Activated T-cell treated with anti-CD3 and anti-CD28 coated beads for 4 hours (primary cell): ENCODE measurements at places on chromosomes 11 and 22.
A peak's percentile ranks its signal among the peaks of the same experiment; 100 is the strongest.

GRCh38 chr22:19086417-19086816, 35.8 kb downstream of the DGCR2 start:
- no peak for DNase-seq

GRCh38 chr22:44458044-44459020, 39.7 kb downstream of the RTL6 start:
- no peak for DNase-seq

- no peak for DNase-seq
Measured at GRCh38 chr11:7671347-7672215, 1.7 kb downstream of the CYB5R2 start.

GRCh38 chr11:66150140-66150539, 80.1 kb downstream of the PACS1 start:
- DNase-seq: no peak

GRCh38 chr11:65419460-65419771, 3.2 kb upstream of the NEAT1 start:
- DNase-seq: no peak

DNA sequence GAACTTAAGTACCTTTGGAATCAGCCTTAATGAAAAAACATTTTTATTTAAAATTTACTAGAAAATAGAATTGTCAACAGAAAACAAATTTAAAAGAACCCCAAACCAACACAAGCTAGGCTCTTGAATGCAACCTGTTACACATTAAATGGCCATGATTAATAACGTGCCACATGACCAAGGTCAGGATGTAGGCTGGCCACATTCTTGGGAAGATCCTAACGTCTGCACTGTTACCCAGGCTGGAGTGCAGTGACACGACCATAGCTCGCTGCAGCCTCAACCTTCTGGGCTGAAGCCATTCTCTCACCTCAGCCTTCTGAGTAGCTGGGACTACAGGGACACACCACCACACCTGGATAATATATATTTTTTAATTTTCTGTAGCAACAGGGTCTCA, 126.4 kb upstream of the APOA1 start:
- DNase-seq: no peak

DNA sequence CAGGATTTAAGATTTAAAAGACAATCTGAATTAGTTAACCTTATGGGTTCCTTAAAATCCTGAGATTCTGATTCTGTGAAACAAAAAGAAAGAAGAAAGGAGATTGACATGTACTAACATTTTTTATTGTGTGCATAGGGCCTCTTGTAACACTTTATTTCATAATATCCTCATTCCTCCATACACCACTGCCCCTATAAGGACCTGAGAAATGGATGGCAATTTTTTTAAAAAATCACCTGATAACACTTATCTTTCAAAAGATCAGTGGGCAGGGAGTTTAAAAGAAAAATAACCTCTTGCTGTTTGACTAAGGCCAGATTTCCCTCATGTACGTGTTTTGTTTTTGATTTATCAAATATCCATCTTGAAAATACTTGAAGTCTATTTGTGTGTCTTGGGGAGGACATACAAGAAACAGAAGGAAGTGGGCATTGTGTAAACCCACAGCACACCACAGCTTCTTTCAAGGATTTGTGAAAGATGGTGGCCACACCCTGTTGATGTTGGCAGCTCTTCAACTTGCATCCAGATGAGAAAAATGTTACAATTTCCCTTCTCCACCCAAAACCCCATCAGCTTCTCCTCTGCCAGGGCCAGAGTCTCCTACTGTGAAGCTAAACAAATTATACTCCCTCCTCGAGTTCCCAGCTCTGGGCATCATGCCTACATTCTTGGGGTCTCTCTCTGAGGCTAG, 35.0 kb upstream of the MPEG1 start:
- DNase-seq: no peak

DNA sequence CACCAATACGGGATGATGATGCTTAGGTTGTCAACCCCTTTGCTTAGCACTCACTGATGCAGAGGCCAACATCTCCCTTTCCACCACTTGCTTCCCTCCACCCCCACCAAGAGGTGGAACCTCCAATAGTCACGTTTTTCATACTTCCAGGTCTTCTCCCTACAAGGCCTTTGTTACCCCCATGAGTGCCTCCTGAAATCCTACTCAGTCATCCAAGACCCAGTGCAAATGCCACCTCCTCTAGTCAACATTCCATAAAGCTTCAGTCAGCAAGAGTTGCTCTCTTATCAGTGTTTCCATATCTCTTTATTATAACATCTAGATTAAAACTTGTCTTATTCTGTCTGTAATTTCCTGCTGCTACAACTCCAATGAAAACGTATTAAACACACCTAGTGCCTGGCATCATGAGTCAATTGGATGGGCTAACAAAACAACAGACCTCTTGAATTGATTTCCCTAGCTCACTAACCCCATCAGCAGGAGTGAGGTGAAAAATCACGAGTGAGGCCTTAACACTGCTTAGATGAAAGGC, 370.7 kb upstream of the CCDC90B start:
- no peak for DNase-seq

DNA sequence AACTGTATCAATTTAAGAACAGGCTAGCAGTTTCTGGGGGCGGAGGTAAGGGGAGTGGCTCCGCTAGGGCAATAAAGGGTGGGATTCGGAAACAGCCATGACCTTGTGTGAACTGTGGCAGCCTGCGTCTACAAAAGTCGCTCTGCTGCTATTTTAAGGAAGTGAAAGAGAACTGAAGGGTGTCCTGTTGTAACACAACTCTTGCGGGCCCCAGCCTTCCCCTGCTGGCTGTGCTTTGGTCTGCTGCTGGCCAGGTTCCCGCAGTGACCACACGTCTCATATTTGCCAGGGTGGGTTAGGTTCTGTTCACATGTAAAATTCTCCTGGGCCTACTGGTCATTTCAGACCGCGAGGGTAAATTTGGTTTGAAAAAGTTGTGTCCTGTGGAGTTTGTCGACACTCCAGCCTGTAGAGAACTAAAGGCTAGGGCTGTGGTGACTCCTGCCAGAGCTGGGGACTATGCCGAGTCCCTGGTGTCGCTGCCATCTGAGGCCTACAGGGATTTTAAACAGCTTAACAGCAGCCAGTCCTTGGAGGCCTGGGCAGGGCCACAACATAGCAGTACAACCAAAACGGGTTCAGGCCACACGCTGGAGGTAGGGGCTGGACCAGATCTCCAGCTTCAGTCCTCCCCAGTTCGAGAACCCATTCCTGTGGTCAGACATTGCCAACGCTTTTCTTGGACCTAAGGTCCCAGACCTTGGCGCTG, 1.1 kb upstream of the PPFIBP2 start:
- no peak for DNase-seq

- no peak for DNase-seq
Measured at GRCh38 chr11:126751242-126751641, 249.3 kb downstream of the KIRREL3 start.

DNA sequence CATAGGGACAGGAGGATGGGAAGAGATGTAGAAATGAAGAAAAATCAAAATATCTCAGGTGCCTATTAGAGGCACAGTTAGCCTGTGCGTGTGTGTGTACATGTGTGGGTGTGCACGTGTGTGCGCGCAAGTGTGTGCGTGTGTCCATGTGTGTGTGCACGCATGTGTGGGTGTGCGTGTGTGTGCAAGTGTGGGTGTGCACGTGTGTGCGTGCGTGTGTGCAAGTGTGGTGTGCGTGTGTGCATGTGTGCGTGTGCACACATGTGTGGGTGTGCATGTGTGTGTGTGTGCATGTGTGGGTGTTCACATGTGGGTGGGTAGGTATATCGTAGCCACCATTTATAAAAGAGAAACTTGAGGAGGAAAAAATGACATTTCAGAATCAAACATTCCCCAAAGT, 9.4 kb downstream of the CRYBB2 start:
- DNase-seq: no peak

DNA sequence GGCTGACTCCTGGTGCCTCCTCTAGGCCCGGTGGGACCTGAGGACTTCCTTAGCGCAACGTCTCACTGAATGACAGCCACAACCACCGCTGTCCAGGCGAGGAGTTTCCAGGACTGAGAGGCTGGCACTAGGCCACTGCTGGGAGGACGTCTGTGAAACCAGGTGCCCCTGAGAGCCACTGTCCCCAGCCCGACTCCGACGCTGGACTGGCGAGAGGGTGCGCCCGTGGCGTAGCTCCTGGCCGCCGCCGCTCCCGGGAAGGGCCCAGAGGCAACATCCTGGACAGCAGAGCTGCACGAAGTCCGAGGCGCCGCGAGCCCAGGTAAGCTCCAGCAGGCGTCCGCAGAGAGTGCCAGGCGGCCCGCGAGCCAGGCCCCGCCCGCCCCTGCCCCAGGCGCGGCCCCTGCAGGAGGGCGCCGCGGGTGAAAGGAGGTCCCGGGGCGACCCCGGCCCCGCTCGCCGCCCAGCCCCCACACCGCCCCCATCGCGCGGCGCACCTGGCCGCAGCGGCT, 525 bp downstream of the DGCR2 start:
- peak; percentile 9 for DNase-seq

GRCh38 chr22:45867118-45867905, 109.7 kb downstream of the WNT7B start:
- DNase-seq: no peak

DNA sequence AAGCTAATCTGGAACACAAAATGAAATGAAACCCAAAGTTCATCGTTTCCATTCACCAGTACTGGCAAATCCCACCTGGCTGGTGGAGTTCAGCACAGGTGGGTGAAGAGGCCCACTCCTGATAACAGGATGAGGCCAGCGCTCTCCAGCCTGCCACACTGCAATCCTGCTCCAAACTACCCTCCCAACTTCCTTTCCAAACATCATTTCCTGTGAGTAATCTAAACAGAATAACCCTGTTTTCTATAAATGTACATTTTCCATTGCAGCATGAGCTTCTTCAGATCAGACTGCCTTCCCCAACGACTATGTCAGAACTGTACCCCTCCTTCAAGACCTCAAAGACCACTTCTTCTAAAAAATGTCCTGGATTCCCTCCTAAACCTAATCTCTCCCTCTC, 15.9 kb upstream of the NFRKB start:
- DNase-seq: no peak

- no peak for DNase-seq
Measured at GRCh38 chr22:22407061-22407460, 101.5 kb downstream of the ZNF280B start.

GRCh38 chr11:64198511-64198910, 8.0 kb upstream of the FERMT3 start:
- DNase-seq: no peak

GRCh38 chr11:46402957-46403902, 11.7 kb upstream of the CHRM4 start:
- no peak for DNase-seq

- DNase-seq: no peak
Measured at GRCh38 chr22:39488563-39489083, 13.5 kb upstream of the MIEF1 start.

DNA sequence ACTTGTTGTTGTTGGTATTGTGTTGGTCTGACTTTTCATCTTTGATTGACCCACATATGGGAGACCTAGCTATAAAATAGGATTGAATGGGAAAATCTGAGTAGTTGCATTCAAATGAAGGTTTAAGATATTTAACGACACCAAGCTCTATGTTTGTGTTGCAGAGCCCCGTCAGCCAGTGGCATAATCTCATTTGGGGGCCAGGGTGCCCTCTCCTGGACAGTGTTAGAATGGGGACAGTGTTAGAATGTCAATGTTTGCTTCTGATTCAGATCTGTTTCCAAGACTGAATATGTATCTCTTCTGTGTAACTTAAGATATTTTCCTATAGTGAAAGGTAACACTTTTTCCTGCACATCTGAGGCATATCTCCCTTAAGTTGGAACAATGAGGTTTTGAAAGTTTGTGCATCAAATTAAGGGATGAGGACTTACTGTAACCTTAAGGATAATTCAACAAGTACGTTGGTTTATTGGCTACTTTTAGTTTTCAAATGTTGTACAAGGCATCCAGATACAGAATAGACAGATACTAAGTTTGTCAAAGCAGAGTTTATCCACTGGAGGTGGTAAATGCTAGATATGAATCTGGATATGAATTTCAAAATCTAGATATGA, 5.3 kb upstream of the OR52M1 start:
- peak; percentile 25 for DNase-seq

GRCh38 chr11:13339195-13340153, 61.9 kb downstream of the BMAL1 start:
- no peak for DNase-seq

DNA sequence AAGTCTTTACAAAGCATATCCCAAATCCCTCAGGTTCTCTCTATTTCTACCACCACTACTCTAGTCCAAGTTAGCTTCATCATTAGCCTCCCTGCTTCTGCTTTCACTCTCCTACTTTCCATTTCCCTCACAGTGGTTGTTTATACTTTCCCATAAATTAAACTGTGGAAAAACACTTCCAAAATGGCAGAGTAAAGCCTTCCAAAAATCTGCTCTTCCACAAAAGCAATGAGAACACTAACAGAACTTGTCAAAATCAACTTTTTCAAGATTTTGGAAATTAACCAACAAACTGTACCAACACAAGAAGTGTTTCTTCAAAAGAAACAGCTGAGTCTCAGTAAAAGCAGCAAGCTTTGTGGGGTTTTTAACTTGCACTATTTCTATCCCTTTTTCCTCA, 71.8 kb downstream of the TTC28 start:
- no peak for DNase-seq

- DNase-seq: no peak
Measured at GRCh38 chr11:46906609-46907041, 11.7 kb downstream of the LRP4 start.

GRCh38 chr11:99759787-99760186, 739.0 kb downstream of the CNTN5 start:
- DNase-seq: no peak

GRCh38 chr22:28773461-28773867, 969 bp downstream of the CCDC117 start:
- no peak for DNase-seq

GRCh38 chr11:23280088-23280487, 419.8 kb upstream of the CCDC179 start:
- DNase-seq: no peak

DNA sequence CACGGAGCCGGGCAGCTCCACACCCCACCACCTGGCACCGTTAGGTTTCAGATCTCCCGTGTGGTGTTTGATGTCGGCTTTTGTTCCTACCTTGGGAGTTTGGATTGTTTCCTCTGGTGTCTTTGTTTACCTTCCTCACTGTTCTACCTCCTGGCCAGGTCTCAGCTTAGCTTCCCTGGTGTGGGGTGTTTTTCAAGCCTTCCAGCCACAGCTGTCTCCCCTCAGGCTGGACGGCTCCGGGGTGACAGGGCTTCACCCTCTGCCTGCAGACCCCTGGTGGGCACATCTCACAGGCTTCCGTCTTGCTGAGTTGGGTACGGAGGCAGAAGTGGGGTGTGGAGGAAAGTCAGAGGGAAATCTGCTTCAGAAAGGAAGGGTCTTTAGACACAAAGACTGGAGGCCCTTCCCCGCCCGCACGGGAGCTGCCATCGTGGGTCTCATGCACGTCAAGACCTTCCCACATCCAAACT, 59.6 kb upstream of the EMID1 start:
- no peak for DNase-seq
